ENCODE measurements at places on chromosomes 16 and 17. TPM values are rescaled to one million over a fixed set of nuclear protein-coding genes. Genes with fewer than 3 reads are reported as not detected.
A peak's percentile ranks its signal among the peaks of the same experiment; 100 is the strongest.

- no peaks in the 10 kb centered on the region for H3K4me1 ChIP-seq
- H3K4me3 ChIP-seq, result no peak overlapping the region
- H3K27ac ChIP-seq, result no peak overlapping the region
- no peaks in the 10 kb centered on the region for H3K27me3 ChIP-seq
These were observed 59.7 kb downstream of the ABCC6 start for GRCh38 chr16:16163571-16163970.

GRCh38 chr16:68149596-68149995 lies 64.4 kb downstream of the NFATC3 start:
- H3K4me3 ChIP-seq, result no peak overlapping the region
- H3K36me3 ChIP-seq, result peaks cover 27% of the 10 kb centered on the region
- no peak overlapping the region for H3K27ac ChIP-seq
- H3K4me1 ChIP-seq, result peaks cover 13% of the 10 kb centered on the region

GRCh38 chr17:40303009-40303657 lies 5.8 kb upstream of the RARA start:
- H3K4me3 ChIP-seq, result no peak overlapping the region
- H3K27me3 ChIP-seq, result no peaks in the 10 kb centered on the region
- H3K27ac ChIP-seq, result no peak overlapping the region
- peaks cover 8% of the 10 kb centered on the region for H3K36me3 ChIP-seq

DNA sequence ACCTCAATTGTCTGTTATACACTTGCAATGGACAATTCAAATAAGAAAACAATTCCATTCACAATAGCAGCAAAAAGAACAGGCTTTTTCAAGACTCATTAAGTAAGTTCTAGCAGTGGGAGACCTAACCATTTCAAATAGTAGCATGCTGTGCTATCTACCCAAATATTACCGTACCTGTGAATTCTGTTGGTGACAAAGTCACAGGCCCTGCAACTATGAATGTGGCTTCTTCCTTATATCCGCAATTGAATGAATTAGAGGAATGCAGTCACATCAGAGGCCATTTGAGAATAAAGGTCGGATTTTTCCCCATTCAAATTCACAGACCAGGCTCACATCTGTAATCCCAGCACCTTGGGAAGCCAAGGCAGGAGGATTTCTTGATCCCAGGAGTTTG lies 800 bp upstream of the NME4 start:
- no peaks in the 10 kb centered on the region for H3K36me3 ChIP-seq
- H3K27ac ChIP-seq, result peak overlapping the region; percentile 94
- DNase-seq, result no peak
- H3K4me3 ChIP-seq, result peak overlapping the region; percentile 81
- H3K27me3 ChIP-seq, result no peaks in the 10 kb centered on the region

DNA sequence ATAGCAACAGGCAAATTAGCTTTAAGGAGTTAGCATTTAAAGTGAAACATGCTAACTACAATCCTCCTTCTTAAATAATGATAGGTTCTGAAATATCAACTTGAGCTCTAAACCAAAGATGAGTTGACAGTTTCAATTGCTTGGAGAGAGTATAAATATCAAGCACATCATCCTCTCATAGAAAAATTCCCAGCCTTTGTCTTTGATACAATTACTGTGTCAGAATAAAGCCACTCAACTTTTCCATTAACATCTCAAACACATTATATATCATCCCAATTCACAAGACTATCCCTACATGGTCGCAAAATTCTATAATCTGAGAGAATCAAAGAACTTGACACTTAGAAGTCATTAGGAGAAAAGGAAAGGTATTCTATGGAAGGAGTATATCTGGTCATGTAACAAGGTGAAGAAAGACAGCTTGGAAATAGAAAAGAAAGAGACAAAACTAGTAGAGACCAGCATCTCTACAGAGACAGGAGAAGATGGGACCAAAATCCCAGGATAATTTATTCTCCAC lies 189.8 kb downstream of the CEP112 start:
- no peak overlapping the region for H3K27ac ChIP-seq
- H3K4me3 ChIP-seq, result no peak overlapping the region
- H3K27me3 ChIP-seq, result no peaks in the 10 kb centered on the region
- no peaks in the 10 kb centered on the region for H3K36me3 ChIP-seq

DNA sequence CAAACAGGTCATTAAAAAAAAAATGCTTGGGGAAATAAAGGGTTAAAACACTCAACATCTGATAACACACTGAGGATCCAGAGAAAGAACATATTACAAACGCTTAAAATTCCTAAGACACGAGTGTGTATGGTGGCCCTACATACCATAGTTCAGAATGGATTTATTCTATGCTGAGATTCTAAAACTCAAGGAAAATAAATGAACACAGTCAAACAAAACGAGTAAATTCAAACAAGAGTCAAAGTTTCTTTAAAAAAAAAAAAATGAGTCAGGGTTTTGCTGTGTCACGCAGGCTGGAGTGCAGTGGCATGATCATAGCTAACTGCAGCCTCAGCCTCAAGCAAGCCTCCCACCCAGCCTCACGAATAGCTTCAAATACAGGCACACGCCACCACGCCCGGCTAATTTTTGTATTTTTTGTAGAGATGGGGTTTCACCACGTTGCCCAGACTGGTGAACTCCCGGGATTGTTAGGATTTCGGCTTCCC lies 17.4 kb downstream of the CRK start:
- H3K4me3 ChIP-seq, result no peak overlapping the region
- H3K36me3 ChIP-seq, result peaks cover 14% of the 10 kb centered on the region
- no peaks in the 10 kb centered on the region for H3K27me3 ChIP-seq
- no peak for DNase-seq
- H3K4me1 ChIP-seq, result peaks cover 9% of the 10 kb centered on the region

DNA sequence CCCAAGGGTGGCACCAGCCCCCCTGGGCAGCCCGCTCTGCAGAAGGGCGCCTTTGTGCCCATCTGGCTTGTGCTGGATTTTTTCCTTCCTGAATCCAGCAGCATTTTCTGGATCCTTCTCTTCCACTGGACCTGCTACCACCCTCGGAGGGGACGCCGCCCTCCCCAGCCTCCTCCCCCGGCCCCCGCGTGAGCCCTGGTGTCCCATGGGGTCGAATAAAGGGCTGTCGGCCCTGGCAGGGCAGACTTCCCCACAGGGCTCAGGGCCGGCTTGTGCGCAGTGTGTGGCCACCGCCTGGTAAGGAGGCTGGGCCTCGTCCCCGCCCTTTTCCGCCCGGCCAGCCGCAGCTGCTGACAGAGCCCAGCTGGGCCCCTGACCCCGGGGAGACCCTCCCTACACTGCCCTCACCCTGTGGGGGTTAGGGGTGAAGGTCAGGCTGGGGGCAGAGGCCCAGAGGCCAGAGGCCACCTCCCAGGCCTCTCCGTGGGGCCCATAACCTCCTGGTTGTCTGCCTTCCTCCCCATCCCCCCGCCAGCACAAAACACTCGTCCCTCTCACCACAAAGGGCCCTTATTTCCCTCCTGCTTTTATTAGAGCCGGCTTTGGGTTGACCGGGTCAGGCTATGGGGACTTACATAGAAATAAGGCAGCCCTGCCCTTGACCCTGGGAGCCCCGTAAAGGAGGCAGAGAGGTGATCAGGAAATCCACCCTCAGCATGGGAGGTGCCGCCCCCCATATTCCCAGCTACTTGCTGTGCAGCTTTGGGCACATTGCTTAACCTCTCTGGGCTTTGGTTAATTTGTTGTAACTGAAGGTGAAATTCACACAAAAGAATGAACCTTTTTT lies 179.3 kb upstream of the CIBAR2 start:
- peak overlapping the region; percentile 45 for H3K4me3 ChIP-seq
- peak overlapping the region; percentile 60 for H3K27ac ChIP-seq
- no peaks in the 10 kb centered on the region for H3K27me3 ChIP-seq
- DNase-seq, result peak; percentile 93

DNA sequence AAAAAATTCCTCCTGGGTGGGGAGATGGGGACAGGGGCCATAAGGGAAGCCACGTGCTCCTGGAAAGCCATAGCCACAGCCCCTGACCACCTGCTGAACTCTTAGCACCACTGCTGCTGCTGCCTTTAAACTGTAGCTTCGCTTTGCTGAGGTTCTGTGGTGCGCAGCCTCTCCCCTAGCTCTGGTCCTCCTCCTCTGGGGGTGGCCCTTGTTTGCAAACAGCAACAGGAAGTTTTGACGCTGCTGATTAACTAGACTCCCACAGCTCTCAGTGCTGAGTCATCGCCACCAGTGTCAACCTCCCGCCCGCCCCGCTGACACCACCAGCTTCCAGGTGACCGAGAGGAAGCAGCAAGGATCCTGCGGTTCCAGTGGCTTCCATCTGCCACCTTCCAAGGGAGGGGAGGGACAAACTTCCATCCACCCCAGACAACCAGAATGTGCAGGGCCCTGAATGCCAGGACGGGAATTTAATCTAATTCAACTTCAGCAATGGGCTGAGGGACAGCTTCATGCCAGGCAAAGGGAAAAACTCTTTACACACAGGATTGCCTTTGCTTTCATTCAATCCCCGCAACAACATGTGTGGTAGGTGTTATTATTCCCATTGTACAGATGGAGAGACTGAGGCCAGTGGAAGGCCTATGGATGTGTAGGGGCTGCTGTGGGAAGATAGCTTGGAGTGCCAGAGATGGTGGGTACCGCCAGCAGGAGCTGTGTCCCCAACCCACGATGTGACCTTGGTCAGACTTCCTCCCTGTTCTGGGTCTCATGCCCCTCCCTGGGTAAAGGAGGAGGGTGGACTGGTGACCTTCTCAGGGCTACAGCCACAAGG lies 8.1 kb upstream of the KIFC3 start:
- DNase-seq, result peak; percentile 92
- no peak overlapping the region for H3K4me3 ChIP-seq
- no peaks in the 10 kb centered on the region for H3K36me3 ChIP-seq
- H3K27me3 ChIP-seq, result no peaks in the 10 kb centered on the region
- H3K27ac ChIP-seq, result peak overlapping the region; percentile 63
- peaks cover 71% of the 10 kb centered on the region for H3K4me1 ChIP-seq

- H3K27me3 ChIP-seq, result no peaks in the 10 kb centered on the region
- H3K4me1 ChIP-seq, result peaks cover 13% of the 10 kb centered on the region
- H3K4me3 ChIP-seq, result no peak overlapping the region
- no peak for DNase-seq
- no peak overlapping the region for H3K27ac ChIP-seq
These were observed 8.6 kb downstream of the C16orf90 start for GRCh38 chr16:3486506-3487215.

DNA sequence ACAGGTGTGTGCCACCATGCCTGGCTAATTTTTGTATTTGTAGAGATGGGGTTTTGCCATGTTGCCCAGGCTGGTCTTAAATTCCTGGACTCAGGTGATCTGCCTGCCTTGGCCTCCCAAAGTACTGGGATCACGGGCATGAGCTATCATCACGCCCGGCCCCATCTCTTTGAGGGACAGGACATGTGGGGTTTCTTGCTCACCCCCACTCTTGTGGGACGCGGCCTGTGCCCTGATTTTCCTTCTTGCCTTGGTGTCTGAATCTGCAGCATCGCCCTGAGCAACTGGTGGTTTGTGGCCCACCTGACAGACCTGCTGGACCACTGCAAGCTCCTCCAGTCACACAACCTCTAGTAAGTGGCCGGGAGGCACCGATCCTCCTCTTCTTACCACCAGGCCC lies 25.6 kb downstream of the NUP85 start:
- H3K27ac ChIP-seq, result no peak overlapping the region
- no peak overlapping the region for H3K4me3 ChIP-seq
- no peaks in the 10 kb centered on the region for H3K27me3 ChIP-seq
- H3K36me3 ChIP-seq, result peaks cover 83% of the 10 kb centered on the region
- no peaks in the 10 kb centered on the region for H3K4me1 ChIP-seq

DNA sequence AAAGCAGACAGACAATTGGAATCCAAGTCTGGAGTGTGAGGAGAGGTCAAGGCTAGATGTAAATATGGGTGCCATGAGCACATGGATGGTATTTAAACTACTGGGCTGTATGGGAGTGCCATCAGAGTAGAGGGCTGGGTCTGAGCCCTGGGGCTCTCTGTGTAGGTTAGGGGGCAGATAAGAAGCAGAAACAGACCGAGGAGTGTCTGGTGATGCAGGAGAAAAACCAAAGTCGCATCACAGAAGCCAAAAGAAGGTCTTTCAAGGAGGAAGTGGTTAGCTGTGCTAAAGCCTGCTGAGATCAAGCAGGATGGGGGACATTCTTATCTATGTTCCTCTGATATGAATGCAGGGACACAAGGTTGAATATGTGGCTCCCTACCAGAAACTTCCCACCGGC lies 1.9 kb downstream of the TSEN54 start:
- no peak overlapping the region for H3K27ac ChIP-seq
- H3K4me1 ChIP-seq, result peaks cover 28% of the 10 kb centered on the region
- peaks cover 7% of the 10 kb centered on the region for H3K36me3 ChIP-seq
- no peak overlapping the region for H3K4me3 ChIP-seq

DNA sequence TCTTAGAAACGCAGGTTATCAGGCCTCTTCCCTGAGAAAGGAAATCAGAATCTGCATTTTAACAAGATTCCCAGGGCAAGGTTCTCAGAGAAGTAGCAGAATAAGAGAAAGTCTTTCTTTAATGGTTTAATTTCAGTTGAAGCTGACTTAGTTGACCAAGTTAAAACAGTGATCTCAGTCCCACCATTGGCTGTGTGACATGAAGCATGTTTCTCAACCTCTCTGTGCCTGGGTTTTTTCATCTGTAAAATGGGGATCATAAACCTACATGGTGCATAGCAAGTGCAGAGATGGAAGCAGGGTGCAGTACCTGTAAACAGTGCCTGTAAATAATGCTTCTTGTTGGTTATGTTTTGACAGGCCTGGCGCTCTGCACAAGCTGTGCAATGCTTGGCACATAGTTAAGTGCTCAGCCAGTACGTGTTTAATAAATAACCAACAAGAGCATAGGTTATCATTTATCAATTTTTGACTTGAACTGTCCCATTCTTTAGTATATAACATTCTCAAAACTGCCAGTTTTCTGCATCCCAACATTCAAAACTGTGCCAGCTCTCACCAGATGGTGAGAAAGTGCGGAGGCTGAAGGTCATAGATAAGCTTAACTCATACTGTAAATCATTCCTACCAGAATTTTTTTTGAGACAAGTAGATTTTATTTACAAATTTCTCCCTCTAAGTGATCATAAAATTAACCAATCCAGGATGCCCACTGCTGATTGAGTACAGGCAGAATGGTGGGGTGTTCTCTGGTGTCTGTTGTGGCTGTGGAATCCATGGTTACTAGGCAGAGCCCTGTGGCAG lies 6.9 kb downstream of the C17orf67 start:
- H3K36me3 ChIP-seq, result no peaks in the 10 kb centered on the region
- H3K27me3 ChIP-seq, result no peaks in the 10 kb centered on the region
- DNase-seq, result no peak
- no peak overlapping the region for H3K27ac ChIP-seq

- H3K27ac ChIP-seq, result no peak overlapping the region
- H3K27me3 ChIP-seq, result no peaks in the 10 kb centered on the region
- H3K4me1 ChIP-seq, result peaks cover 43% of the 10 kb centered on the region
- DNase-seq, result no peak
- H3K36me3 ChIP-seq, result peaks cover 16% of the 10 kb centered on the region
- no peak overlapping the region for H3K4me3 ChIP-seq
These were observed 10.2 kb downstream of the CFAP20 start for GRCh38 chr16:58118801-58119508.

Gene ABCC11
- 1.0 TPM for total RNA-seq

Gene SLC16A3
- total RNA-seq, result 99.9 TPM

Gene GAST
- total RNA-seq, result not detected

Gene TSC2
- 19.6 TPM for total RNA-seq

Gene SPATA22
- not detected for total RNA-seq

Gene CD300H
- total RNA-seq, result not detected

Gene ADAMTS18
- total RNA-seq, result not detected

Gene CDRT4
- total RNA-seq, result 1.9 TPM

Gene C16orf74
- total RNA-seq, result not detected

Gene MFSD6L
- total RNA-seq, result not detected

Gene ADORA2B
- total RNA-seq, result 6.7 TPM

Gene COPRS
- 98.3 TPM for total RNA-seq

Gene LITAFD
- total RNA-seq, result not detected

Gene CRYM
- total RNA-seq, result 1.9 TPM

Gene TMEM88
- total RNA-seq, result 0.31 TPM

Gene HOXB4
- total RNA-seq, result not detected

Gene TBC1D3G
- not detected for total RNA-seq

Gene PARD6A
- 4.3 TPM for total RNA-seq

Measured in HepG2 (cell line).